NCI-H1105 treated with DMSO at 0.1 percent for 48 hours (cell line): ENCODE measurements at places on chromosomes 6 and 20.
A peak's percentile ranks its signal among the peaks of the same experiment; 100 is the strongest.

GRCh38 chr6:170099387-170099786, 191.5 kb downstream of the DLL1 start:
- DNase-seq: no peak

DNA sequence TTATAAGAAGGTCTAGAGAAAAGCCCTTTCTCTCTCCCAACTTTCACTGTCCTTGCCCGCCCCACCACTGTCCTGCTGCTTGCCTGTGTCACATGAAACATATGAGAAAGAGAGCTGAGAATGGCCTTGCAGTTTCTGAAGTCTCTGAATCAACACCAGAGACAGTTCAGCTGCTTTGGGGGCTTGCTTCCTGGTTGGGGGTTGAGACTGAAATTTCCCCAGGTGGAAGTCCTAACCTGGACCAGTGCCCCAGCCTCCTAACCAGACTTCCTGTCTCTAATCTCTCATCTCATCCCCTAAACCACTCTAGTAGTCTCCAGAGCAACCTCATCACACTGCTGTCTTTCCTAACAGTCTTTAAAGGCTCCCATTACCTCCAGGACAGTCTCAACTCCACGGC, 10.7 kb downstream of the TRAM2 start:
- DNase-seq: no peak

DNA sequence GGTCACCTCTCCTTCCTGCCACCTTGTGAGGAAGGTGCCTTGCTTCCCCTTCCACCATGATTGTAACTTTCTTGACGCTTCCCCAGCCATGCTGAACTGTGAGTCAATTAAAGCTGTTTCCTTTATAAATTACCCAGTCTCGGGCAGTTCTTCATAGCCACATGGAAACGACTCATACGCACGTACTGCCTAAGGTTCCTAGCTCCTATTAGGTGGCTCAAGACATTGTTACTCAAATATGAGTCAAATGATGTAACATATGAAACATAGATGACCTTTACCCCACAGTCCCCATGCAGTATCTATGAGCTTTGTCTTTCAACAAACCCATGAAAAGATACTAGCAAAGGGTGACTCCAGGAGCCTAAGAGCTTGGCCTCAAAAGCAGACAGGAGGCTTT, 98.3 kb downstream of the SIM1 start:
- no peak for DNase-seq

DNA sequence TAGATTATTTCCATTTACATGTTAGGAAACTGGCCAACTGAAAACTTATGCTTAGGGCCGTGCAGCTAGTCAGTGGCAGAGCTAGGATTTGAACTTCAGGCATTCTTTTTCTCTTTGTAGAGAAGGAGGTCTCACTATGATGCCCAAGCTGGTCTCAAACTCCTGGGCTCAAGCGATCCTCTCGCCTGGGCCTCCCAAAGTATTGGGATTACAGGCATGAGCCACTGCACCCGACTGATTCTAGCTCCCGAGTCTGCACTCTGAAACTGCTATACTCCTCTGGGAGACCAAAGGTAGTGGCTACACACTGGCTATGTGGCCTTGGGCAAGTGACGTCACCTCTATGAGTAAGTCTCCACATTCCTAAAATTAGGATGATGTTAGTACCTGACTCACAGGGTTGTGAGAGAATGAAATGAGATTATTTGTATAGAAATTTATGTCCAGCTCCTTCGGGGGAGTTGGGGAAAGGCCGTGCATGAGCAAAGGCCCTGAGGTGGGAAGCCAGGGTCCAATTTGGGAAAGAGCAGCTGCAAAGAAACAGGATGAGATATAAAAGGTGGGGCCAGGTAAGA, 6.4 kb downstream of the PLTP start:
- DNase-seq: no peak

- no peak for DNase-seq
Measured at GRCh38 chr6:12037798-12038197, 25.7 kb downstream of the HIVEP1 start.

DNA sequence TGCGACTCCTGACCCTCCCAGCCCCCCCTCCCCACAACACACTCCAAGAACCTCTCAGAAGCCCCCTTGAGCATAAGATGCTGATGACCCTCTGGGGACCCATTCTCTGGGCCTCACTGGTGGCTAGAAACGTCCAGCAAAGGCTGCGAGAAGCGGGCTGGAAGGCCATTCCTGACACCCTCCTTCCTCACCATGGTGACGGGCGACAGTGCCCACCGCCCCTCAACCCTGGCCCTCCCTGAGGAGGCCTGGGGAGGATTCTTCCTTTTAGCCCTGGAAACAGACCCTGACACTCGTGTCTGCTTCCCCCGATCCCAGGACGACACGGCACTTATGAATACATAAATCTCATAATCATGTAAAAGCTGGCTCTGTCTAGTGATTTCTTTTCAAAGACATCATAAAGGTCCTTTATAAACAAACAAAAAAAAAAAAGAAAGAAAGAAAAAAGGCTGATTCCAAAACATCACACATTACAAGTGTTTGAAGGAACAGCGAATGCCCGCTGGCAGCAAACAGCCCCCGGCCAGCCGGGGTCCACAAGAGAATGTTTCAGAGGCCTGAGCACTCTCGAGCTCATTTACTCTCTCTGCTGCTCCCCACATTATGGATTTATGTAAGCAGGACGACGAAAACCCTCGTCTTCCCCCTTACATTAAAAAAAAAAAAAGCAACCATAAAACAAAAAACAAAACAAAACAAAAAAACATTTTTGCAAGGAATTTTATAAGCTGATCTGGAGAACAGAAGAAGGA, 40.7 kb downstream of the PREX1 start:
- DNase-seq: no peak

DNA sequence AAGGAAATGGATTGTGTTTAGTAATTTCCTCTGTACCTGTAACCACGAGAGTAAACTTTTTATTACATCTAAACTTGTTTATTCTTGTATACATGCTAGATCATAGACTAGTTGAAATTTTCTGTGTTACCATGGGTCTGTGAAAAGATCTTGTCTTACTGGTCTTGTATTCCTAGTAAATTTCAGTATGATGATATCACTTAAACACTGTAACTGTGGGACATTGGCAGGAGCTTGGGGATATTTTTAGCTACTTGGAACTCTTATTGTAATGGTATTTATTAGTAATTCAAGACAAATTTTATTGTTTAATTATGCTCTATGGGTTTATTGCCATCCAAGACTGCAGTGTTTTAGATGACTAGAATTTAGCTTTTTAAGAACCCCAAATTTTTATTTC, 25.9 kb upstream of the TULP4 start:
- no peak for DNase-seq

DNA sequence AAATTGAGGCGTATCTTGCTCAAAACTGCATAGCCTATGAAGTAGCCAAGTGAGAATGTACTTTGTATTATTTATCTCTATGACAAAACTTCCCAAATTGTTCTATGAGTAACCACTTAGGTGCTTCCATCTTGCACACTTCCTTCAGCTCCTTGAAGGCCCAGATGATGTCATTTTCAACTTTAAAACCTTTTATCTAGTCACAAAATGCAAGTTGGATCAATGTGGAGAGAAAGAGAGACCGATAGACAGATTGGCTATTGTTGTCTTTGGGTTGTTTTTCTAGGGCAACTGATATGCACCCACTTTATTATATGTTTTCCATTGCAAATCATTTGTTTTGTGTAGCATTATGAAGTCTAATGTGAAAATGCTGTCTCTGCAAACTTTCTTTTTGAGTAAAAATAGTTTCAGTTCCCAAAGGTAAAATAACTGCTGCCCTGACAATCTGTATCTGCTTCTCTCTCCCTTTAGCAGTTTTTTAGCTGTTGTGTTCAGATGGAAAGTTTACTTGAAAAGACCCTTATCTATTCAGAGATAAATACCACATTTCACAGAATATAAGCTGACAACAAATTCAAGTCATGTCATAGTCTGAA, 73.7 kb upstream of the CITED2 start:
- DNase-seq: no peak

DNA sequence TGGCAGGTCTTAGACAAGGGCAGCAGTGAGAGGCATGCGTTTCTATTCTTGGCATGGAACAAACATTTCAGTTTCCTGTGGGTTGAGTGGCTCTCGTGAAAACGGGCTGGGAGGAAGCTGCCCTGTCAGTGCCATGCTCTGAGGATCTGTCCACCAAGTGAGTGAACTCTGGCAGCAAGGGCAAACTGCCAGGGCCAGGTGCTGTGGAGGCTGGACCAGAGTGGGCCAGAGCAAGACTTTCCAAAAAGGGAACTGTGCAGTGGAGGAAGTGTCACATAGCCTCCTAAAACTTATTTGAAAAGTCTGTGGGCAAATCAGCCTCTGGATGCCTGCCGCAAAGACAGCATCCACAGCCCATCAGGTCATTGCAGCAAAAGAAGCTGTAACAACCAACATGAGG, 44.2 kb upstream of the TAB2 start:
- no peak for DNase-seq

DNA sequence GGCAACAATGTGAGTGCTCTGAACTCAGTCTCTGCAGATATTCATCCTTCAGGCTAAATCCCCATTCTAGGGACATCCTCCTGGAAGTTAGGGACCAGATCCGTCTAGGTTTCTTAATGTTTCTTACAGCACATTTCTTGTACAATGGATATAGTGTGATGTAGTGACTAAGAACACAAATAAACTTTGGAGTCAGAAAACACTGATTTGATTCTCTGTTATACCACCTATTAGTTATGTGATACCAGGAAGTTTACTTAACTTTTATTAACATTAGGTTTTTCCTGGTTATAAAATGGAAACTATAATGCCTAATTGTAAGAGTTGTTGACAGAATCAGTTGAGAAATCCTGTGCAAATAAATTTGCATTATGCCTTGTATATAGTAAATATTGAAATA, 57.6 kb upstream of the KCNQ5 start:
- no peak for DNase-seq

- no peak for DNase-seq
Measured at GRCh38 chr6:105111871-105112270, 67.9 kb downstream of the POPDC3 start.

- no peak for DNase-seq
Measured at GRCh38 chr6:169839029-169839481, 87.6 kb downstream of the ERMARD start.

- no peak for DNase-seq
Measured at GRCh38 chr20:32970115-32970972, 33.9 kb downstream of the SUN5 start.

DNA sequence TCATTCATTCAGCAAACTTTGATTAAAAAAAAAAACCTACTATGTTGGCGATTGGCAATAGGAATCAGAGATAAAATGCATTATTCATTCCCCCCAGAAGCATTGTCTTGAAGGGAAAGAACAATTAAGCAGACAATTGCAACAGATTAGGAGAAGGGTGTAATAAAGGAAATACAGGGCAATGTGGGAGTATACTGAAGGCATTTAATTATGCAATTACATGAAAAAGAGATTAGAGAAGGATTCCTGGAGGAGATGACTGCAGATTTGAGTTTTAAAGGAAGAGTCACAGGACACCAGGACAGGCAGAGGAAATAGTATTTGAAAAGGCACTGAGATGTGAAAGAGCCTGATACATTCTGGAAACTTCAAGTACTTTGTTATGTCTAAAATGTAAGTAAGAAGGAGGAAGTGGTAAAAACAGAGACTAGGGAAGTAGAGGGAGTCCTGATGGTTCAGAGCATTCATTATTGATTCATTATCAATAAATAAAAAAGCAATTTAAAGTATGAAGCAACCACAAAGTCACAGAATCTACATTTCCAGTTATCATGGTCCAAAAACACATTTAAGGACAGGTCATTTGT, 43.7 kb downstream of the THEMIS start:
- no peak for DNase-seq

- no peak for DNase-seq
Measured at GRCh38 chr20:23320317-23320716, 30.3 kb upstream of the NXT1 start.

DNA sequence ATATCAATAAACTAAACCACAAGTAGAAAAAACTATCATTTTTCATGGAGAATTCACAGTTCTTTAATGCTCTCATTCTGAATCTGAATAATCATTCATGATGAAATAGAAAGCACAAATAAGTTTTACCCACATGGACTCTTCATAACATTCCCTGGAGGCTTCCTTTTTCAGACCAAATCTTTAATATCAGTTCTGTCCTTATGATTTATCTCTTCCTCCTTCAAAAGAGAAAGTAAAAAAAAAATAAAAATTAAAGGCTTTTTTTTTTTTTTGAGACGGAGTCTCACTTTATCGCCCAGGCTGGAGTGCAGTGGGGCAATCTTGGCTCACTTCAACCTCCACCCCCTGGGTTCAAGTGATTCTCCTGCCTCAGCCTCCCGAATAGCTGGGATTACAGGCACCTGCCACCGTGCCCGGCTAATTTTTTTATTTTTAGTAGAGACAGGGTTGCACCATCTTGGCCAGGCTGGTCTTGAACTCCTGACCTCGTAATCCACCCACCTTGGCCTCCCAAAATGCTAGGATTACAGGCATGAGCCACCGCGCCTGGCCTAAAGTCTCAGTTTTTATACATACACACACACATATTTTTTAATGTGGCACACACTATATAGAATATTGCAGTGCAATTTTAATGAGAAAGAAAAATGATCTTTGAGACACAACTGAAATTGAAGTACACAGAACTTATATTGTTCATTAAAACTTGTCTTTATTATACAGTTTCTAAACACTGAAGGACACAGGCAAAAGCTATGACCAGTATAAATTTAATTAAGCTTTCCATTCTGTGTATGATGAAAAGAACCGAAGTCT, 31.9 kb upstream of the ZNF217 start:
- DNase-seq: no peak

DNA sequence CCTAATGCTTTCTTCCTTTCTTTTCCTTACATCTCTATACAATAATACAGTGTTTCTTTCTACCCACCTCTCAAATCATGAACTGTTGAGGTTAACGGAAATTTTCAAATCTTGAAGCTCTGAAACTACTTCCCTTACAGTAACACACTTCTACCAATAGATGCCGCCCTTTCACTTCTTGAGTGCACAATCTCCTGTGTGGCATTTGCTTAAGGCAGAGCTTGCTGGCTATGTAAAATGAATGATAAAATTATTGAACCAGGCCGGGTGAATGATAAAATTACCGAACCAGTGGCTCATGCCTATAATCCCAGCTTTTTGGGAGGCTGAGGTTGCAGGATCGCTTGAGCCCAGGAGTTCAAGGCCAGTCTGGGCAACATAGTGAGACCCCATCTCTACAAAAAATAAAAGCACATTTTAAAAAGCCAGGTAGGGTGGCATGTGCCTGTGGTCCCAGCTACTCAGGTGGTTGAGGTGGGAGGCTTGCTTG, 56.8 kb downstream of the KCNS1 start:
- peak; percentile 71 for DNase-seq

GRCh38 chr6:74573613-74574012, 632.2 kb downstream of the COL12A1 start:
- DNase-seq: no peak

GRCh38 chr6:45502456-45502855, 124.7 kb upstream of the SUPT3H start:
- DNase-seq: no peak
